ENCODE measurements at places on chromosomes 12 and 14.

DNA sequence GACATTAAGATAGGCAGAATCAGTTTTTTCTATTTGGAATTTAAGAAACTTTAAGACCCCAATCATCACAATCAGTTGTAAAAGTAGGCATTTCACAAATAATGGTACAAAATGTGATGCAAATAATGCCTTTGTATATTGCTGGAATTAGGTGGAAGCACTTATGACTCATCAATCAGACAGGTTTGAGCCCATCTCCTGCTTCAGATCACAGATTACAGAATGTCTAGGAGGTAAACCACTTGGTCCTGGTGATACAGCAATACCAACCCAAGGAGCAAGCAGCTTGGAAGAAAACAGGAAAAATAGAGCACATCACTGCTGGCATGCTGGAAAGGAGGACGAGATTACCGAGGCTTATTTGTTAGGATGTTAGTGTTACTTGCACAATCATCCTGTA, 57.6 kb downstream of the C12orf56 start:
- DNase-seq, result peak; percentile 2

DNA sequence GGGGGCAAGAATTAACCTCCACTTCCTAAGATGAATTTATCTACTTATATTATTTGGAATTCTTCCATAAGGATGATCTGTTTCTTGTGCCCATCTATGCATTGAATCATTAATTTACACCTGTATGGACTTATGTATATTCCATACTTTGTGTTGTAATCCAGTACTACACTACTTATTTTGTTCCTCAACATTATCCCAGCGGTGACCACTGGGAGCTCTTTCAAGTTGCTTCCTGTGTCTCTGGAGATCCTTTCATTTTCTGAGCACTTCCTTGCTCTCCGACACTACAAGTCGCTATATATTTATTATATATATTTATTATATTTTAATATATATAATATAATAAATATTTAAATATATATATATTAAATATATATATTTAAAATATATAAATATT, 54.9 kb upstream of the SCN8A start:
- no peak for DNase-seq

GRCh38 chr12:43029971-43030370, 440.4 kb upstream of the PRICKLE1 start:
- DNase-seq, result no peak

- DNase-seq, result no peak
These were observed 287.5 kb downstream of the FOXG1 start for GRCh38 chr14:29054119-29054518.
